Fibroblast of skin of back (primary cell): ENCODE measurements at places on chromosomes 1 and 21.

GRCh38 chr1:179082333-179082998 lies 596 bp downstream of the TOR3A start:
- peak; percentile 35 for DNase-seq

DNA sequence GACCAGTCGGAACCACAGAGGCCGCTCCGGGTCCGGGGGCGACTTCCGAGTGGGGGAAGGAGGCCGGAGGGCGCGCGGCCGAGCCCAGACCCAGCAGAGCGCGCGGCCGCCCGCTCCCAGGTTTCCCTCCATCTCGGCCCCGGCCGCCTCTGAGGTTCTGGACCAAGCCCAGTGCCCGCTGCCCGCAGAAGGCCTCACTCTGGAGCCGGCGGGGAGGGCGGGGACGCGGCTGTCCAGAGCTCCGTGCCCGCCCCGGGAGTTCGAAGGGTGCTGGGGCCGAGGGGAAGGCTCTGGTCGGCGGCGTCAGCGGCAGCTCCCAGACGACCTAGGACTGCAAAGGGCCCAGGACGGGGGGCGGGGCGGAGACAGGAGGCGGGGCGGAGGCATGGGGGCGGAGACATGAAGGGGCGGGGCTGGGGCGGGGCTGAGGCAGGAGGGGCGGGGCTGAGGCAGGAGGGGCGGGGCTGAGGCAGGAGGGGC lies 48.0 kb upstream of the SLC19A1 start:
- DNase-seq, result peak; percentile 52

- DNase-seq, result peak; percentile 90
Measured at GRCh38 chr1:97094247-97094972, 372.8 kb downstream of the PTBP2 start.

GRCh38 chr1:23369335-23370013 lies at the start of gene ZNF436:
Gene ZNF436, minus strand, starts transcription at chr1:23369836. Its CDS starts 1,831 bp downstream, at chr1:23368005.
- peak; percentile 90 for DNase-seq

DNA sequence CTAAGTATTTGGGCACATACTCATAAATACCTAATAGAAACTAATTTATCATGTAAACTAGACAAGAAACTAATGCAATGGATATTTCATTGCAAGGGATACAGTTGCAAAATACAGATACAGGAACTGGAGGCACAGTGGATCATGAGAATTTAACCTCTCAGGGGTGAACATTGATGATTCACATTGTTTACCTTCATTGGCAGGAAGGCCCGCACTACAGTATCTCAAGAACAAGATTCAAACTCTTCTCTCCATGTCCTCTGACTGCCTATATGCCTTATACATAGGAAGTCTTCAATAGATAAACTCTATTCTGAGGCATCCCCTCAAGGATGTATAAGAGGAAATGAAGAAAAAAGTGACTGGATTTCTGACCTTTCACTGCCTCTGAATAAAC lies 18.4 kb upstream of the PTBP2 start:
- DNase-seq, result no peak

DNA sequence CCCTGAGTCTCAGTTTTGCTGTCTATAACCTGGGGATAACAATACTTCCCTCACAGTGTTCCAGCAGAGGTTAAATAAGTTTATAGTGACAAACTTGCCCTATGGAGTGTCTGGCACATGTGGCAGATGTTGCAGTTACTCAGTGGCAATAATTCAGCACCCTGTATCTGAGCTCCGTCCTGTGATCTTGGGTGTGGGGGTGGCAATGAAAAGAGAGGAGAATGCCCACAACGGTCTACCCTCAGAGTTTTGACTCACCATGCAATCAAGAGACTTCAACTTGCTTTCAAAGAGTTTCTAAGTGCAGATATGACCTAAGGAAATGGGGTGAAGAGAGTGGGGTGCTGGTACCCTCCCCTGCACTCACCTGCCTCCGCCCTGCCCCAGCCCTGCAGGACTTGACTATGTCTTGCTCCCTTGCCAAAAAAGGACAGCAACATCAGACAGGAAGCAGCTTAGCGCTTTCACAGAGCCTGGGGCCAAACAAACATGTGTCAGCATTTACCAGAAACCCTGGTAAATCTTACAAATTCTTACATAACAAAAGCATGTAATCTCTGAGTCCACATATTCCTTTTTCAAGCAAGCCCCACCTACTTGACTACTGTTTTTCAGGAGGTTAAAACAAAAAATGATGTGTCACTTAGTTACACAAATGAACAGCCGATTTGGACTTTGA lies 185.1 kb upstream of the CAMK1G start:
- peak; percentile 82 for DNase-seq

DNA sequence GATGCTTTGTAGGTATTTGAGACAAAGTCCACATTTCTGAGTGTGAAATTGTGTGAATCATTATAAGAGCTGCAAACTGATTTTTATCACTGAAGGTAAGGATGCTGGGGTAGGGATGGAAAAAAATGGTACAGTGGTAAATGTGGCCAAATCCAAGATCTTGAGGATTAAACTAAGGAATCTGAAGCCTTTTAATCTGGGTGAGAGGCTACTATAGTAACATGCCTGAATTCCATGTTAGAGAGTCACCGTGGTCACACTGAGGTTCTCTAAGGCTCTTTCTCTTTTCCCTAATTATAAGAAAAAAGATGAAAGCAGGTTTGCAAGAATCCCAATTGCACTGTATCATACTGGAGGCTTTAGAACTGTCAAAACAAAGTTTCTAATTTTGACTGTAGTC lies 17.6 kb downstream of the PTGER3 start:
- DNase-seq, result peak; percentile 79

DNA sequence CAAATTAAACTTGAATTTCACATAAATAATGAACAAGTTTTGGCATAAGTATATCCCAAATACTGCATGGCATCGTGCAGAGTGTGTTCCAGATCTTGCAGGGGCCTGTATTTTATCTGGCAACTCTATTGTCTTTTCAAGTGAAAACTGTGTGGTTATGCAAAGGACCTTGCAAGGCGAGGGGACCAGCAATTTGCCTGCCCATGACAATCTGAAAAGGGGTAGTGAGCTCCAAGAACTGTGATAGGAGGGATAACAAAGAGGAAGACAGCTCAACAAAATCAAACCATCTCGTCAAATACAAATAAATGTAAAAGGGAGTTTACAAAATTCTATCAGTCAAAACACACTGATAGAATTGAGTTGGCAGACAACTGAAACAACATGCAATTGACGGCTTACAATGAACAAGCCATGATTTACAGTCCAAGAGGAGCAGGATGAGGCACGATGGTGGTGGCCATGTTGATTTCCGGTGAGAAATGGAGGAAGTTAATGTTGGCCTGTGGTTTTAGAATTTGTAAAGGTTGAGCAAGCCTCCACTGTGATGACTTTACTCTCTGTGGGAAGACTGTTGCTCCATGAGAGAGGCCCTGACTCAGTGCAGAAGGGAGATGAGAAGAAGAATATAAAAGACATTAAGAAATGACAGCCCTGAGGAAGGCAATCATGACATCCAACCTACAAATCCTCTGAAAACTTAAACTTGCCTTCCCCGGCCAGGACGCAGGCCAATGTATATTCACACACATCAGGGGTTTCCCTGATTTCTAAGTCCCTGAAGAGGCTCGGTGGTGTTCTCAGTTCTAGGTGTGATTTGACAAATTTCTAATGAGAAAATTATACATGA lies 132.2 kb downstream of the ADSS2 start:
- DNase-seq, result peak; percentile 62

GRCh38 chr1:51168936-51169335 lies 66.9 kb downstream of the C1orf185 start:
- DNase-seq, result no peak

GRCh38 chr1:84701376-84701775 lies 11.1 kb upstream of the SSX2IP start:
- DNase-seq, result no peak

- DNase-seq, result peak; percentile 89
Measured at GRCh38 chr1:33893147-33893830, 29.4 kb downstream of the HMGB4 start.

DNA sequence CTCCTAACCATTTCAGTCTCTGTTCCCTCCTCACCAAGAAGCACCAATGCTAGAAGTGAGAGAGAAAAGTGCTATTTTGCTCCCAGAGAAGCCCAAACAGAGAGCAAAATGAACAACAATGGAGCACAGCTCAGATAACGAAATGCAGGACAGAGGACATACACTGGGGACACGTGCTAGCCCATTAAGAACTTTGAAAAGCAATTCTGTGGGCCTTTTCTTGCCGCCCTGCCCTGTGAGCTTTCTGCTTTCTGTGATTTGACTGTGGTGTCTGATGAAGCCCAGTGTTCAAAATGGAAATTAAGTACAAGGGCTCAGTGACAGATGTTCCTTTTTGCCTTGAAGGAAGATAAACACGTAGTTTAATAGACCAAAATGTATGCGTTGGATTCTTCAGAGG lies 130.8 kb downstream of the S1PR1 start:
- DNase-seq, result no peak

GRCh38 chr21:42319851-42320572 lies 4.8 kb upstream of the TFF3 start:
- no peak for DNase-seq

DNA sequence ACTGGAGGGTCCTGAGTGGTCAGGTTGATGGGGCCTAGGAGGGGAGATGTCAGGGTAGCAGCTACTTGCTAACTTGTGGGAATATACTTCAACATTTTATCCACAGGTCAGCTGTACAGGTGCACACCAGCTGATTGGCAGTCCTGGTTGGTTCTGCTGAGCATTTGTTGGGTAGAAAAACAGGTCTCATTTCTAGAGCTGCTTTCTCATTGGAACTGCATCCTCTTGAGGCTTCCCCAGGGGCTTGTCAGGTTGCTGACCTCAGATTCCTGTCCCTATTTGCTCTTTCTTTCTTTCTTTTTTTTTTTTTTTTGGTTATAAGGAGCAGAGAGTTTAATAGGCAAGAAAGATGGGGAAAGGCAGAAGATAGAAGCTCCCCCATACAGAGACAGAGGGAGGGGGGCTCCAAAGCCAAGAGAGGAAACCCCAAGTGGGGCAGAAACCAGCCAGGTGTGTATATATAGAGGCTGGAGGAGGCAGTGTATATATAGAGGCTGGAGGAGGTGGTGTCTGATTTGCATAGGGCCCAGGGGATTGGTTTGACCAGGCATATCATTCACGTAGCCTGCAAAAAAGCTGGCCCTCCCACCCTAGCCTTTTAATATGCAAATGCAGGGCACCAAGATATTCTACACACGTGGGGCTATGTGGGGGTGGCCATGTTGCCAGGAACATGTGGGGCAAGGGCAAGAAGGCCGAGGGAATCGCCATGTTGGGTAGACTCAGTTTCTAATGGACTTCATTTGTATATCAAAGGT lies 57.3 kb upstream of the STUM start:
- no peak for DNase-seq

DNA sequence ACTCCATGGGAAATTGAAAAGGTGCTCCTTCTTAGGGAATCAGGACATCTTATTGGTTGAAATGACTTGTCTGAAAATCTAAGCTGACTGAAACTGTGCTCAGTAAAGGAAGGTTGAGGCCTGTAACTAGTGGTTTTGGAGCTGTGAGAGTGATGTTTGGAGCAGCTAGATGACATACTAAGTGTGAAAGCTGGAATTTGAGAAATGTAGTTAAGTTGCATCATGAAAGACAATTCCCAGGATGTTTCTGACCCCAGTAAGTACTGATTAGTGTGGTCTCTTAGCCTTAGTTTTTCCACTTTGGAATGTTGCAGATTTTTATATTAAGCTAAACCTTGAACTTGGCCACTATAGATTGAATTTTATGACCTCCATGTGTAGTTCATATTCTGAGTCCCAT lies 154.9 kb downstream of the PAPPA2 start:
- peak; percentile 82 for DNase-seq
